Activated CD4-positive, alpha-beta memory T cell treated with anti-CD3 and anti-CD28 coated beads for 36 hours (primary cell): ENCODE measurements at places on chromosomes 13 and 19. TPM values are rescaled to one million over a fixed set of nuclear protein-coding genes. Genes with fewer than 3 reads are reported as not detected.

The IFNL1 gene
- total RNA-seq, result 1.2 TPM

The LAIR2 gene
- not detected for total RNA-seq

The SERPINE3 gene
- not detected for total RNA-seq

The DUS3L gene
- 41.9 TPM for total RNA-seq

The SLC10A2 gene
- total RNA-seq, result not detected

The MBD3L3 gene
- total RNA-seq, result not detected

The COMP gene
- total RNA-seq, result not detected

The PLIN5 gene
- 0.17 TPM for total RNA-seq

The NLRP9 gene
- total RNA-seq, result not detected
